ENCODE measurements at places on chromosomes 6 and 20.

GRCh38 chr20:50385733-50386640, 124.2 kb upstream of the PTPN1 start:
- ATAC-seq, result peak; percentile 13

DNA sequence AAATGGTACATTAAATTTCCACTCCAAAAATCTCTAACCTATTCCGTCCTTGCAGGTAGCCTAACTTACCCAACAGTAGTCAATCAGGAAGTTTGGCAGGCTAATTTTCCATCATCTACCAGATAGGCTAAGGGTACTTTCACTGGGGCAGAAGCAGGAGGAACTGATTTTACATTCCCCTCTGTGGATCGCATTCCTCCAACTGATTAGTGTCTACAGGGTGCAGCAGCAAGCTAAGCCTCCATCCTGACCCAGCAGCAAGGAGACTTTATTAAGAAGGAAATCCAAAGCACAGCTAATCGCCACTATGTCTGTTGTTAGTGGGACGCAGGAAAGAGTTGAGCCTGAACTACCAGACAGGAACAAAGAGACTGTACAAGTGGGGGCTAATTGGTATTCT, 143.2 kb upstream of the RUNX2 start:
- ATAC-seq, result no peak

DNA sequence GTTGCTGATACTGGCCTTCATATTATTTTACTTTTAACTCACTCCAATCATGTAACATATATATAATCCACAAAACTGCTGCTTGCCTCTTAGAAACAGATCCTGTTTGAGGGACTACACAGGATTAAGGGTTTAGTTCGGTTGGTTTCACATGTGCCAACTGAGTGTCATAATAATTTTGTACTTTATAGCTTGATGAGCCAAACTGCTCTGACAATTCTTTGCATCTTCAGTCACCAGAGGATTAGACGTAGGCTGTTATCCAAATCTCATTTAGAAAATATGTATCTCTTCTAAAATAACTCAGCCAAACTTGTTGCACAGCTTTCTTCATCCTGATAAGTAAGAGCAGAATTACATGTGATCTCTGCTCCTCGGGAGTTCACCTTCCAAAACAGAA, 643.6 kb upstream of the PTCHD4 start:
- ATAC-seq, result peak; percentile 22

DNA sequence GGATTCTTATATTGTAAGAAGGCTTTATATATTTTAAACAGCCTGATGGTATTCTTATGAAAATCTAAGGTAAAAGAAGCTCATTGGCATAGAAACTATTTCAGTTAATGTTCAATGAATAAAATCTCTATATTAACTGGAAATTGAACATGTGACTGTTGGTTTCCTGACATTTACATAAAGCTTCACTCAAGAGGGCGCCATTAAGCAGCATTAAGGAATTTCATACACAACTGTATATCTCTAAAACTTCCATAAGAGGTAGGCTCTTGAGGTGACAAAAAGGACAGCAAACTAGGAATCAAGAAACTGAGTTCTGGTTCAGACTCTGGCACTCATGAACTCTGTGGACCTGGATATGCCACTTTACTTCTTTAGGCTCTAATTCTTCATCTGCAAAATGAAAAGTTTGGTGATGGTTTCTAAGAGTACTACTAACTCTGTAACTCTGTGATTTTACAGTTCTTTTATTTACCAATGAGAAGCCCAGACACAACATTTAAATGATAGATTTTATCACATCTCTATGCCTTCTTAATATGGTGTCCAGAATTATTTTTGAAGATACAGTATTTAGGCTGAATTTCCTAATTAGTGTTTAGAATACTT, 147.5 kb downstream of the FLRT3 start:
- ATAC-seq, result peak; percentile 28

DNA sequence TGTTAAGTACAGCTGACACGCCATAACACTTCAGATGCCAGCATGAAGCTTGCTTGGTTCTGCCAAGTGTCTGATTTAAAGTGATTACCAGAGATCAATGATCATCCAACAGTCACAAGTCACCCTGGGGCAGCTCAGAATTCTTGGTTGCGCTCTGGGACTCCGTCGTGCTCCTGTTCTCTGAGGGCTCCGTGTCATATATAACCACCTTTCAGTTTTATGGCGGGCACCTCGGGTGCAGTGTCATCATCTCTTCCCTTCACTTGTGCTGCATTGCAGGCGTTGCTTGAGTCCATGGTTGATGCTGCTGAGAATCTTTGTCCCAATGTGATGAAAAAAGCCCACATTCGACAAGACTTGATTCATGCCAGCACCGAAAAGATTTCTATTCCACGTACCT, 101.4 kb upstream of the SCGN start:
- ATAC-seq, result no peak

DNA sequence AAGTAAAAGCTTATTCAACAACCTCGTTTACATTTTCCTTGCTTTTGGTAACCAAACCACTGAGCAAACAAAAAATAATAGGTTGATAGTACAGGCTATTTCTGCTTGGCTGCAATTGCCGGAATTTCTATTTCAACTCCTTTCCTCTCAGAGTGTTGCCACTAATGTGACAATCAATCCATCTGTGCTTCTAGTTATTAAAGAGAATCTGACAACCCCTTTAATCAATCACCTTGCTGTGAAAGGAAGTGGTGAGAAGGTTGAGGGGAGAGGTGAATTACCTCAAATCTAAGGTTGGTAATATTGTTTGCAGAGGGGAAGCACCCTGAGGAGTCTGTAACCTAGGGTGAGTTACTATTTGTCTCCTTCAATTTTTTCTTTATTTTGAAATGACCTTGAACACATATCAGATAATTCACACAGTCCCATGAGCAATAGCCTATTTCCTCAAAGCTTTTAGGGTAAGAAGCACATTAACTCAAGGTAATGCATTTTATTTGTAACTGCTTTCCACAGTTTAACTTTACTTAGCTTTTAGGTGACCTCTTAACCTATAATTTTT, 603.4 kb downstream of the MMUT start:
- ATAC-seq, result no peak

GRCh38 chr20:46905364-46906125, 10.9 kb downstream of the EYA2 start:
- no peak for ATAC-seq

- ATAC-seq, result peak; percentile 41
Measured at GRCh38 chr20:63495741-63496595, 2.9 kb downstream of the EEF1A2 start.

DNA sequence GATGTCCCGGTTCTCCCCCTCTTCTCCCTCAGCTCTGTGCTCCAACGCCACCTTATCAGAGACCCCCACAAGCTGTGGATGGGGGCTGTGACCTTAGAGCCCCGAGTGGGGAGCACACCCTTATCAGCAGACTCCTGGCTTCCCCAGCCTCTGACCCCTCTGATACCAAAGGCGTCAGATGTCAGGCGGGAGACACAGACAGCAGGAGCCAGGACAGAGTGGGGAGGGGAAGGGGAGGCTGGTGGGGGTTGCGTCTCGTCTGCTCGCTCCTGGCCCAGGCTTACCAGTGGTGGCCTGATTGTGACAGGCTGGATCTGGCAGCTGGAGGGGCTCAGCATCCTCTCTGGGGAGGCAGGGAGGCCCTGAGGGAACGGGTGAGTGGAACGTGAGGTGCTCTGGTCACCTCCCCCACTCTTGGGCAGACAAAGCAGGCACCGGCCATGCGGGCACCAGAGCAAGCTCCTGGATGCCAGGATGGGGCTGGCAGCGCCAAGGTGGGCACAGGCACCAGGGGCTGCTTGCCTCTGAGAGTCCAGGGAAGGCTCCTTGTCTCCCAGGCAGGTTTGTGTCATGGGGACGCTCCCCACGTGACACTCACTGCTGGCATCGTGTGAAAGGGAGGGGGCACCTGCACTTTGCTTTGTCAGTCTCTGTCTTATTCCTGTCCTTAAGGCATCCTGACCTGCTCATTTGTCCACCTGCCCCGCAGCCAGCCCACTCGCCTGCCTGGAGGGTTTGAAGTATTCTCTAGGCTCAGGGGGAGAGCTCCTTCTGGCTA, 27.8 kb upstream of the GATA5 start:
- ATAC-seq, result no peak

DNA sequence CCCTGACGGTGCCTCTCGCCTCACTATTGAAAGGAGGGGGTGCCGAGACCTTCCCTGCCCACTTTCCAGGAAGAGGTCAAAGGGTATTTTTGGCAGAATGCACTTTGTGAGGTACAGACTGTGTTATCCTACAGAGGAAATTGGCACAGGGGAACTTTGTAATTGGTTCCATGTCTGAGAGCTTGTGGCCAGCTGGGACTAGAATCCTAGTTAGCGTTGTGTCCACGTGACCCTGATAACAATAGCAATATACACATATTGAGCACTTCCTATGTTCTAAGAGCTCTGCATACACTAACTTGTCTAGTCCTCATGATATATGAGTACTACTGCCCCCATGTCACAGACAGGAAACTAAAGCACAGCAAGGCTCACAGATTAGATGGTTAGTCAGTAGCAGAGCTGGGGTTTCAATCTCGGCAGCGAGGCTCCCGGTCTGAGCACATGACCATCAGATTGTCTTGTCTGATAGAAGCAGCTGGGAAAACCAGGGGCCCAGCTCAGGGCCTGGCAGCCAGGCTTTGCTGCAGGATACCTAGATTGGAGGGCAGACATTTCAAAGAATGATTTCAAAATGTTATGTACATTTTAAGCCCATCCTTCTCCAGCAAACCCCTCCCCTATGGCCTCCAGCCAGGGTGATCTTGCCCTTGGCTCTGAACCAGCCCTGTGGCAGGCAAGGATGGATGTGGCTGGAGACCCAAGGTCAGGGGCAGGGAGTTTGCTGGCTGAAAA, 1.4 kb downstream of the MAPK13 start:
- ATAC-seq, result peak; percentile 30

DNA sequence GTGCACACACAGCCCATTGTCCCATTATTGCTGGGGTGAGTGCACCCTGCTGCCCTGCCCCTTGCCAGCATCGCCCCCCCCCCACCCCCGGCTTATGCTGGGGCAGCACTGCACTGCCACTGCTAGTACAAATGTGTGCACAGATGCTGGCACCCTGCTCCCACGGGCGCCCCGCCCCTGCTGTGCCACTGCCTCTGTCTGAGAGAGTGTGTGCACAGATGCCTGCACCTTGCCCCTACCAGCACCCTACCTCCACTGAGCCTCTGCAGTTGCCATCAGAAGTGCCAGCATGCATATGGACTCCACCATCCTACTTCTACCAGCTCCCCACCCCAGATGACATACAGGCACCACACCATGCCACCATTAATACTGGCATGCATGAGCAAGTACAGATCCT, 454.6 kb upstream of the KHDRBS2 start:
- ATAC-seq, result no peak

- no peak for ATAC-seq
Measured at GRCh38 chr6:46612645-46613044, 40.0 kb downstream of the CYP39A1 start.

- peak; percentile 54 for ATAC-seq
Measured at GRCh38 chr6:146028252-146028795, 538 bp upstream of the GRM1 start.

- ATAC-seq, result peak; percentile 68
Measured at GRCh38 chr6:37103169-37104039, 66.5 kb upstream of the PIM1 start.

DNA sequence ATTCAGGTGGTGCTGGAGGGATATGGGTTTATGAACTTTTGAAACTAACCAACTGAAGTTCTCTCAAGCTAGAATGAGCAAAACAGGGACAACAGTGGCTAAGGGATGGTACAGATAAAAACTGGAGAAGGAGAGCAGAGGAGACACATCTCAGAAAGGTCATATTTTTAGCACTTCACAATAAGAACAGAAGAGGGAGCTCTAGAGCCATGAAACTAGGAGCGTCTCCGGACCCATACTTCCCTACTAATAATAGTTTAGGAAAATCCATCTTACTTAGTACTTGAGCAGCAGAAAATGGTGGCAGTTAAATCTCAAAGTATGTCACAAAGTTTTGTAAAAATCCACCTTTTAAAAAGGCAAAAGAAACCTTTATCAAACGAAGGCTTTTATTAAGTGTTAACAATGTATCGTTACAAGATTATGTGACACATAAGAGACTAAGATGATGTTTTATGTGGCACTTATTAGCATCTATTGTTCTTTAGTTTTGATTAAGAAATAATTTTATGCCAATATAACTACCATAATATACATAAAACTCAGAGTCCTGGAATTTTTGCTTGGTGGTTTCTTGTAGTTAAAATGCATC, 278.6 kb downstream of the TBC1D32 start:
- peak; percentile 63 for ATAC-seq

DNA sequence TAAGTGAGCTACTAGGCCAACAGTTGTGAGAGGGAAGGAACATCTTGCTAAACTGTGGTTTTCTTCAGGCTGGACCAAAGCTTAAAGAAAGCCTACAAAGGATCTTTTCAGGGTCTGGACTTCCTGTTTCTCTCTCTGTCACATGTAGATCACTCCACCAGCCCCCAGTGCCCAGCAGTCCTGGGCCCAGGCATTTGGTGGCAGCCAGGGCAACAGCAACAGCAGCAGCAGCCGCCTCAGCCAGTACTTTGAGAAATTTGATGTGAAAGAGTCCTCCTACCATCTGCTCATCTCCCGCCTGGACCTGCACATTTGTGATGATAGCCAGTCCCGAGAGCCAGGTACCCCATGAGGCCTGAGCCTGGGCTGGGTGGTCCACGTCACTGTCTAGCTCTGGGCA, 44.1 kb downstream of the BLTP3A start:
- no peak for ATAC-seq

- no peak for ATAC-seq
Measured at GRCh38 chr20:59495166-59495565, 109.2 kb upstream of the PHACTR3 start.

- no peak for ATAC-seq
Measured at GRCh38 chr20:37901240-37901639, 1.7 kb upstream of the VSTM2L start.

DNA sequence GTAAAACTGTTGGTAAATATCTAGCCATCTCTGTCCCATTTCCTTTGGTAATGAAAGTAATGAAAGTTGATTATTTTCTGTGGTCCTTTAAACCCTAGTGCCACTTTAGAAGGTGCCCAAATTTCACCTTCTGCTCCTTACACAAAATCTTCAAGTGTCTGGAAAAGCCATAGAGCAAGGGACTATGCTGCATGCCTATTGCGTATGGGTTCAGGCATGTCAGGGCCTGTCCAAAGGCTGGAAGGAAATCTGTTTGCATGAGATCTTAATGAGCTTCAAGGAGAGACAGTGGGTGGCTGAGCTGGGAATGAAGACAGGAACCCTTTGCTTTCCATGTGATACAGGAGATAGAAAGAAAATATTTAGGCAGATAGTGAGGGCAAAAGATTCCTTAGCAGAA, 66.6 kb upstream of the CCN6 start:
- ATAC-seq, result peak; percentile 59

- peak; percentile 75 for ATAC-seq
Measured at GRCh38 chr20:44736170-44737021, 9.3 kb upstream of the KCNK15 start.
